D341Med (cell line): ENCODE measurements at places on chromosomes 5 and 9.

- DNase-seq = no peak
Observed at GRCh38 chr5:63613442-63613841, 348.8 kb downstream of the HTR1A start.

- DNase-seq = no peak
Observed at GRCh38 chr5:124795829-124796228, 49.4 kb upstream of the ZNF608 start.

DNA sequence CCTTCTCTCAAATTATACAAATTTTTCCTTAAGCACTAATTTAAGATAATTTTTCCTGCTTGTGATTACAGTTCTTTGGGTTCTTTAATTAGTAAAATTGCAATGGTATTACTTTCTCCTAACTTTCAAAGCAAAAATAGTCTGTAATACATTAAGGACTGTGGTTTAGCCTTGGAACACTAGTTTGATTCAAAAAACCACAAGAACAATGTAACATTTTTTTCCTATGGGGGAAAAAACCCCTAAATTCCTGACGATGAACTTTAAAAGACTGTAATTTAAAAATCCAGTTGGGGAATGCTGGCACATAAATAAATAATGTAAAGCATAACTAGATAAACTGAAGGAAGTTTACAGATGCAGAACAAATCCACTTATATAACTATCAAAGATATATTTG, 65.3 kb downstream of the CDC14B start:
- no peak for DNase-seq

- no peak for DNase-seq
Observed at GRCh38 chr9:80049096-80049782, 477.5 kb downstream of the TLE4 start.

- DNase-seq = no peak
Observed at GRCh38 chr5:4027088-4027734, 431.6 kb downstream of the IRX1 start.

GRCh38 chr9:34961574-34962490, 3.7 kb downstream of the PHF24 start:
- DNase-seq = no peak

- no peak for DNase-seq
Observed at GRCh38 chr5:144236499-144236898, 65.8 kb downstream of the KCTD16 start.

DNA sequence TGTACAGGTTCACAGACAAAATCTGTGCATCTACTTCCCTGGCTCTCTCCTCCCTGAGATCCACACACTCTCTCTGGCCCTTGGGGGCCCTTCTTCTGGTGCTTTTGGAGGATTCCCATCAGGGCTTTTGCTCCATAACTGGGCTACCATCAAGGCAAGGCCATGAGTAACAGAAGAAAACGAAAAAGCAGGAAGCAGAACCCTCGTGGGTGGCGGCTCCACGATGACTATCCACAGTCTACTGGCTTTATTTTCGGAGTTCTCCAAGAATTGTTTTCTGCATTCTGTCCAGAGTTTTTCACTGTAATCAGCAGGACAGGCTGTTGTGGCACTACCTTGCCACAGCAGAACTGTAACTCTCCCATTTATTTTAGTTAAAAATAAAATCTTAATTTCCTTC, 19.9 kb downstream of the PNPLA7 start:
- no peak for DNase-seq

- no peak for DNase-seq
Observed at GRCh38 chr5:143205883-143206195, 197.6 kb downstream of the NR3C1 start.

- DNase-seq = no peak
Observed at GRCh38 chr9:107863396-107863795, 373.8 kb upstream of the KLF4 start.

DNA sequence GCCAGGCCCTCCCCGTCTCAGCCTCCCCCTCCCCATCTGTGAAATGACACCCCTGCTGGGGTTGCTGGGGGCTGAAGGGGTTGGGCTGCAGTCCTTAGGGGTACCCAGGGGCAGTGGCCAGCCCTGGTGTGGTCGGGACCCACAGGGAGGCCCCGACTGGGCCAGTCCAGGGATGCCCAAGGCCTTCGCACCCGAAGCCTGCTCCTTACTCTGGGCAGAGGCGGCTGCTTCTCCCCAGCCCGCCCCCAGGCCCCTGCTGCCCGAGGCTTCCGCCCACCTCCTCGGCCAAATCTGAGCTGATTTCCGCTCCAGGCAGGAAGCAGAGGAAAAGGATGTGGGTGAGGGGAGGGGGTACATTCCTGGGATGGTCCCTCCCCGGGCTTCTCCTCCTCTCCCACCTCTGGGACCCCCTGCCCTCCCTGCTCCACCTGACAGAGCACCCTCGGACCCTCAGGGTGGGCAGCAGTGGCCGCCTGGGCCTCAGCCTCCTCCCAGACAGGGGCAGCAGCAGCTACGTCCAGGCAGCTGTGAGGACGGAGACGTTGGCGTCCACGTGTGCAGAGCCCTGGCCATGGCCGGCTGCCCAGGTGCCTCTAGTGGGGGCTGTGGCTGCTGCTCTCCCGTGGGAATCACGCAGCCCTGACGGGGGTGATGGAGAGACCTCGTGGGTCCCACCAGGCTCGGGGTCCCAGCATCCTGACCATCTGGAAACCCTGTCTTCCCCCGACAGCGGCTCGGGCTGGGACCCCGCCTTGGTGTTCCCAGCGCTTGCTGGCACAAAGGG, 4.2 kb upstream of the NRARP start:
- peak; percentile 19 for DNase-seq

GRCh38 chr9:75855509-75855908, 35.0 kb upstream of the PCSK5 start:
- peak; percentile 38 for DNase-seq

DNA sequence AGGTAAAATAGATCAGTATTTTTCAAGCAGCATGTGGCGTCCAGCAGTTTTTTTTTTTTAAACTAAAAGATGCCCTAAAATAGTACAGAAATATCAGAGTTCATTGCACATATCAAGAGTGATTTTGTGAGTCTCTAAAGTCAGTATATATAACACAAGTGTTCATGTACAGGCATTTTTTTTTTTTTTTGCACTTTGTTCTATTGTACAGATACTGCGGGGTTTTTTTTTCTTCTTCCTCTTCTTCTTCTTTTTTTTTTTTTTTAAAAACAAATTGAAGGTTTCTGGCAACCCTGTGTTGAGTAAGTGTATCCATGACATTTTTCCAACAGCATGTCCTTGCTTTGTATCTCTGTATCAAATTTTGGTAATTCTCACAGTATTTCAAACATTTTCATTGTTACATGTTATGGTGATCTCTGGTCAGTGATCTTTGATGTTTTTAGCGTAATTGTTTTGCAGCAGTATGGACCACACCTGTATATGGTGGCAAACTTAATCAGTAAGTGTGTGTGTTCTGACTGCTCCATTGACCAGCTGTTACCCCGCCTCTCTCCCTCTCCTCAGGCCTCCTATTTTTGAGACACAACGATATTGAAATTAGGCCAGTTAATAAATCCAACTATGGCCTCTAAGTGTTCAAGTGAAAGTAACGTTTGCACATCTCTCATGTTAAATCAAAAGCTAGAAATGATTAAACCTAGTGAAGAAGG, 76.8 kb downstream of the TRIO start:
- no peak for DNase-seq

DNA sequence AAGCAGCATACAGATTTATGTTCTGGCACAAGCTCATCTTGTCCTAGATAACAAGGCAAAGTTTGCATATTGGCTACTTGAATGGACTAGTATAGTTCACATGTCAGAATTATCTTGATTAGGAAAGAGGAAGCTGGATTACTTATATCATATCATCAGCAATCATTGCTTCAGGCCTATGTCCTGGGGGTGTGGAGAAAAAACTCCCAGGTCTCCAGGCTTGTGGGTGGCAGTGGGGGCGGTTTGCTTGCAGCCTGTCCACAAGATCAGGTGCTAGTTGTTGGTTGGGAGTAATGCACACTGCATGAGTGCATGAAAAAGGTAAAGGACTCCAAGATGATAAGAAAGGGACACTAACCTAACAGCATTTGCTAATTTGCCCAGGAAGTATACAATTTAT, 326.4 kb upstream of the PDE4D start:
- no peak for DNase-seq

DNA sequence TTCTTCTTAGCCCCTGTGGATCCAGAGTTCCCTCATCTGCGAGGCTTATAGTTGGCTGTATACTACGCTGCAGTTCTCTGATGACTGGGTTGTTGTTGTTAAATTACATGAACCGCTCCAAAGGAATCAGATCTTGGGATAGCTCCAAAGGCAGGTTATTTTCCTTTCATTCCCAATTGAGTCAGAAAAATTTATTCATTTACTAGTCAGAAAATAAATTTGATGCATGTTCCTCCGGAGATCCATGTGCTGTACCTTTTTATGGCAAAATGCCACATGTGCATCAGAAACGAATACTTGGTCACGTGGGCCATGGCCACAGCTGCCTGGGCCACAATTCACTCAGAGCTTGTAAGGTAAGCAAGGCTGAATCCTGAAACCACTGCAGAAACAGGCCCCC, 304.0 kb downstream of the NR2F1-AS1 start:
- DNase-seq = no peak

GRCh38 chr5:121628783-121629182, 222.9 kb upstream of the FTMT start:
- DNase-seq = no peak
